Cerebellar nuclear complex (tissue), 1 donor: ENCODE measurements at places on chromosomes 6 and 20.

DNA sequence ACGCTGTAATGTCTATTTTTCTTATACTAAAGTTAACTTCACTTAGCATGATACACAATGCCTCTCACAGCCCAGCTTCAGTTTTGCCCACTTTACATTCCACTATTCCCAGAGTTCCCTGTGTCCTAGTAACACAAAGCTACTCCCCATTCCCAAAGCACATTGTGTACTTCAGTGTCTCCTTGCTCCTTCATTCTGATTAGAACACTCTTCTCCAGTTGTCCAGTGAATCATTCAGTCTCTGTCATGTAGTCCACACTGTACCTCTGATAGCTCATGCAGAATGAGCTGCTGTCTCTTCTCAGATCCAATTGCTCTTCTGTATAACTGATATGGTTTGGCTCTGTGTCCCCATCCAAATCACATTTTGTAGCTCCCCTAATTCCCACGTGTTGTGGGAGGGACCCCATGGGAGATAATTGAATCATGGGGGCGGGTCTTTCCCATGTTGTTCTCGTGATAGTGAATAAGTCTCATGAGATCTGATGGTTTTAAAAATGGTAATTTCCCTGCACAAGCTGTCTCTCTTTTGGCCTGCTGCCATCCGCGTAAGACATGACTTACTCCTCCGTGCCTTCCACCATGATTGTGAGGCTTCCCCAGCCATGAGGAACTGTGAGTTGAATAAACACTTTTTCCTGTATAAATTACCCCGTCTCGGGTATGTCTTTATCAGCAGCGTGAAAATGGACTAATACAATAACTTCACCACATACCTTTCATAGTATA is 2.1 kb upstream of the TMX4 start:
- DNase-seq: no peak

DNA sequence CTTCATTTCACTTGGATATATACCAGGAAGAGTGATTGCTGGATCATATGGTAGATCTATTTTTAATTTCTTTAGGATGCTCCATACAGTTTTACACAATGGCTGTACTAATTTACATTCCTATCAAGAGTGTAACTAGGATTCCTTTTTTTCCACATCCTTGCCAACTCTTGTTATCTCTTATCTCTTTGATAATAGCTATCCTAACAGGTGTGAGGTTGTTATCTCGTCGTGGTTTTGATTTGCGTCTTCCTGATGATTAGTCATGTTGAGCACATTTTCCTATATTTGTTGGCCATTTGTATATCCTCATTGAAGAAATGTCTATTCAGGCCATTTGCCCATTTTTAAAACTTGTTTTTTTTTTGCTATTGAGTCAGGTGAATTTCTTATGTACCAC is 552.4 kb downstream of the RFPL4B start:
- DNase-seq: no peak

GRCh38 chr6:138250513-138251247 is 32.4 kb upstream of the PBOV1 start:
- peak; percentile 73 for DNase-seq

GRCh38 chr6:125300992-125301434 is 754 bp downstream of the HDDC2 start:
- no peak for DNase-seq

- DNase-seq: no peak
Observed at GRCh38 chr6:137907170-137907569, 40.1 kb downstream of the TNFAIP3 start.

DNA sequence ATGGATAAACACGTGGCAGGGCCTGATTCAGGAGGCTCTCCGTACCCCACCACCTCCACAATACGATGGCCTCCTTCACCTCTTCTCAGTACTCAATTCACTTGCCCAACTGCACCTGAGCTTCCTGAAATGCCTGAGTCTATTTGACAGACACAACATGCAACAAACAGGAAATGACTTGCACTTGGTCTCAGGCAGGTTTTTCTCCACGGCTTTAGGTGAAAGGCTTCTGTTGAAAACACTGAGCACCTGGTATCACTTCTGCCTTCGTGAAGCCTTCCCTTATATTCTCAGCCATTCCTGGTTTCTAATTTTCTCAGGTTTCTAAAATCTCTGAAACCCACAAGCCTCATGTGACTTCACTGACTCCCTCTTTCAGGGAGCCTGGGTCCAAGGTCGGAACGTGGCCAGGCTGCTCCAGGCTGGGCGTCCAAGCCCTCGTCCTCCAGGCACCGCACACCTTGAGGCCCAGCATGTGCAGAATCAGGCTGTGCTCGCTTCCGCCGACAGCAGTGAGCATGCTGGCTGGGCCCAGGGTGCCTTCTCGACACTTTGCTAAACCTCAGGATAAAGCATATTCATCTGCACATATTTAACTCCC is 34.7 kb downstream of the TAF4 start:
- DNase-seq: no peak

- no peak for DNase-seq
Observed at GRCh38 chr6:62037445-62037844, 248.6 kb downstream of the KHDRBS2 start.

DNA sequence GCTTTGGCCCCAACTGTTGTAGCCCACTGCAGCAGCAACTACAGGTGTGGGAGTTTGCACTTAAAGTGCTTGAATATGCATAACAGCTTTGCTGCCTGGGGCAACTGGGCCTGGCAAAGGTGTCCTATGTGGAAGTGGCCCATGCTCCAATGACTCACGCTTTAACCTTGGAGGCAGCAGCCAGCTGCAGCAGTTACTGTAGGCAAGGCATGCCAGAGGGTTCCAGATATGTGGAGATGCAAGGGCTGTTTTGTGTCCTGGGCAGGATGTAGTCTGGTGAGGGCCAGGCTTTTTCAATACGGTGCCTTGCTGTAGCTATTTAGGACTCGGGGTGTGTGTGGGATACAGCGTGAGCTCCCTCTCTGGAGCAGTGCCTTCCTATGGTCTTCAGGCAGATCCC is 150.3 kb downstream of the NKAIN2 start:
- no peak for DNase-seq

DNA sequence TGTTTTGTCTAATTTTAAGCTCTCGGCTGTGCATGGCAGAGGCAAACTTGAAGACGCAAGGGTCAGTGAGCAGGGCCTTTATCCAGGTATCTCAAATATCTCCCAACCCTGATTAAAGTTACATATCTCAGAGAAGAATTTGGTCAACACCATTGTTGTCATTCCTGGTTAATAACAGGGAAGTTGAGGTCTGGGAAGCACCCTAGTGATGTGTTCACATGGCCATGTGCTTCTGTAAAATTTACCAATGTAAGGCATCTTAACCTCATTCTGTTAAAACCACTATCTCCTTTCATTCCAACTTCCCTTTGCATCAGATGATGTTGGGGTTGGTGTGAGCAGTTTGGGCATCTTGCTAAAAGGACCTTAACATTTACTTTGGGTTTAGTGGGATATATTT is 4.0 kb upstream of the FAM110A start:
- DNase-seq: no peak

DNA sequence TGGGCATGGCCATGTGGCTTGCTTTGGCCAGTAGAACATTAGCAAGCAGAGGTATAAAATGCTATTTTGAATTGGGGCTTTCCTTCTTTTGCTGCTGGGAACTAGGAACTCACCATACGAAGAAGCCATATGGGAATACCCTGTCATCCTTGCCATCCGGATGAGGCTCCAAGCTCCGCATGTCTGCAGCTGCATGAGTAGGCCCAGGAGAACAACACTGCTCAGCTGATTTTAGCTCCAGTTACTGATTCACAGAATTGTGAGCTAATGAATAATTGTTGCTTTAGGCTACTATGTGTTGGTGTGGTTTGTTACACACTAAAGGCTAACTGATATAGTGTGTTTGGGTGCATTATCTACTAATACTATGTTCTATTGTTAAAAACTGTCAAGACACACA is 2.7 kb upstream of the PLCB4 start:
- DNase-seq: no peak

GRCh38 chr6:76553256-76553655 is 480.8 kb upstream of the IMPG1 start:
- no peak for DNase-seq
